Urothelium cell line (cell line): ENCODE measurements at places on chromosomes 16 and 17.

DNA sequence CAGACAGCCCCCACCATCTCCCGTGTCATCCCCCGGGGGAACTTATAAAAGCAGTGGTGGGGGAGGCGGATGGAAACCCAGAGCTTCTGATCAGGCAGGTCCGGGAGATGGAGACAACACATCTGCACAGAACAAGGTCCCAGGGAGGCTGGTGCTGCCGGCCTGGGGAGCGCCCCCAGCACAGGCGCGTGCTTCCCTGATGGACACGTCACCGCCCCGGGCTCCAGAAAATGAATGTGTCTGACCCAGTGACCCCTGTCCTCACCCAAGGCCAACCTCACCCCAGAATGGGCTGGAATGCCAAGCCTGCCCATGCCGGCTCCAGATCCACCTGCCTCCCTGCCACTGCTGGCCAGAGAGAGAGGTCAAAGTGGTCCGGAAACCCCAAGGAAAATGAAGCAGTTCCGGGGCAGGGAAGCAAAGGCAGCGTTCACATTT, 12.5 kb downstream of the SLC7A5 start:
- DNase-seq = no peak

GRCh38 chr16:29898804-29899515, 390 bp downstream of the SEZ6L2 start:
- peak; percentile 67 for DNase-seq

DNA sequence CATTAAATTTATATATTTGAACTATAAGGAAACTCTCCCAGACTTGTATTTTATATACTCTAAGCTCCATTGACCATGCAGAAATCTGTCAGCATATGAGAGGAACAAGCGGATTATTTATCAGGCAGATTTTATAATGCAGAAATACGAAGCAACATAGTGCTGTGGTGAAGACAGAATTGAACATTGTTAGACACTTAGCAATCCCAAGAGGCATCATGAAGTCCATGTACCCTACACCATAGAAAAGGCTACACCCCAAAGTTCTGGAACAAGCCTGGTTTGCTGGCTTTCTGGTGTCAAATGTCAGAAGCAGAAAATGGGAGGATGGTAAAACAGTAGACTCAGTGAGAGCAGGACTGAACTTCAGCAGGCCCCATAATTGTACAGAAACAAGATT, 241.1 kb downstream of the PRKCA start:
- DNase-seq = no peak

DNA sequence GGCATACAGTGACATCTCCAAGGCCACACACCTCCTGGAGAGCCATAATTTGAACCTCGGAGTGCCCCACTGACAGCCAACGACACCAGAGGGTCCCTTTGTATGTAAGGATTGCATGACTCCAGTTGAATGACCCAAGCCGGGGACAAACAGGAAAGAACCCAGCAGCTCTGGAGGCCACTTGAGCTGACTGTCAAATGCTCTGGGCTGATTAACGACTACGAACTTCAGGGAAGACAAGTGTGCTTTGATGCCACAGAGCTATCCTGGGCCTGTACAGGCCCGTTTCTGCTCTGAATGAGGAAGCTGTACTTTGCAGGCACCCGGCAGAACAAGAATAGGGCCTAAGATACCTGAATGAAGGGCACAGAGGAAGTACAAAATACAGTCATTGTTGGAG, 404.6 kb downstream of the SLC39A11 start:
- DNase-seq = no peak

- no peak for DNase-seq
Observed at GRCh38 chr17:67004181-67004580, 39.7 kb downstream of the CACNG4 start.

DNA sequence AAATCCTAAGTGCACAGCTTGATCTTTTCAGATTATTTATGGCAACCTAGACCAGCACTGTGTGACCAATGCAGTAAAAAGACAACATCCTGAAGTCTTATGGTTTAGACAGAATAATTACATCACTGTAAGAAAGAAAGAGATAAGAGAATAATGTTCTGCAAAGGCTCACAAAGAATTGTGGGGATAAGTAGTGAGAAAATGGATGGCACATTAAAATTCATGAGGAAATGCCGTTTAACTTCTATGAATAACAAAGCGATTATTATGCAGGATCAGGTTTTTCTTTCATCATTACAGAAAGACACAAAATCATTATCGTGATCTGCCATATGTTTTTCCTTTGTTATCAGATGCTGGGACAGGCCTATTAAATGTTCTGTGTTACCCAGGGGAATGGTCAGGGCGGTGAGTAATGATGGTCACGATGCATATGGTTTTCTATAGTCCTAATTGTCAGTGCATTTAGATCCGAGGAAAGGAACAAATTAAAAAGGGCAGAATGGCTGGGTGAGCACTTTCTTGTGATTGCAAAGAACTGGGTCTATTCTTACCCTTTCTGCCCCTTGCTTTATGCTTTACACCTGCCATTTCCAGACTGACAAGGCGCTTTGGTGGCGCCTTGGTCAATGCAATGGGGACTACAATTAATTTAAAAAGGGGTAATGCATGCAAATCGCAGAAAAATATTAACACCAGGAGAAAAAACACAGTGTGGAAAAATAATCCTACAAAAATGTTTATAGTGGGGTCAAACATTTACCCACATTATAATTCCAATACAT, 18.1 kb upstream of the DHX40 start:
- no peak for DNase-seq

DNA sequence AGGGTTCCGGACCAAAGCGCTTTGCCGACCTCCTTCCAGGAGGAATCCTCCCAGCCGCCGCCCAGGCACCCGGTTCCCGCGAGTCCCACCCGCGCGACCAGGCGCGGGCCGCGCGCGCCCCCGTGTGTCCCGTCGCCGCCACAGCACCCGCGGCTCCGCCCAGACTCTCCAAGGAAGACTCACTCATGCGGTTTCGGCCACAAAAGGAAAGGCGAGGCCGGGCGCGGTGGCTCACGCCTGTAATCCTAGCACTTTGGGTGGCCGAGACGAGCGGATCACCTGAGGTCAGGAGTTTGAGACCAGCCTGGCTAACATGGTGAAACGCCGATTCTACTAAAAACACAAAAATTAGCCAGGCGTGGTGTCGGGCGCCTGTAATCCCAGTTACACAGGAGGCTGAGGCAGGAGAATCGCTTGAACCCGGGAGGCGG, 3.5 kb upstream of the PKMYT1 start:
- DNase-seq = peak; percentile 94

- DNase-seq = no peak
Observed at GRCh38 chr16:35425270-35425669, 1965.9 kb downstream of the TP53TG3F start.

- DNase-seq = no peak
Observed at GRCh38 chr16:81522108-81522701, 77.6 kb downstream of the CMIP start.

- DNase-seq = no peak
Observed at GRCh38 chr16:69724414-69724873, 1.9 kb downstream of the NQO1 start.

- DNase-seq = peak; percentile 22
Observed at GRCh38 chr16:82481455-82481854, 145.3 kb upstream of the CDH13 start.

DNA sequence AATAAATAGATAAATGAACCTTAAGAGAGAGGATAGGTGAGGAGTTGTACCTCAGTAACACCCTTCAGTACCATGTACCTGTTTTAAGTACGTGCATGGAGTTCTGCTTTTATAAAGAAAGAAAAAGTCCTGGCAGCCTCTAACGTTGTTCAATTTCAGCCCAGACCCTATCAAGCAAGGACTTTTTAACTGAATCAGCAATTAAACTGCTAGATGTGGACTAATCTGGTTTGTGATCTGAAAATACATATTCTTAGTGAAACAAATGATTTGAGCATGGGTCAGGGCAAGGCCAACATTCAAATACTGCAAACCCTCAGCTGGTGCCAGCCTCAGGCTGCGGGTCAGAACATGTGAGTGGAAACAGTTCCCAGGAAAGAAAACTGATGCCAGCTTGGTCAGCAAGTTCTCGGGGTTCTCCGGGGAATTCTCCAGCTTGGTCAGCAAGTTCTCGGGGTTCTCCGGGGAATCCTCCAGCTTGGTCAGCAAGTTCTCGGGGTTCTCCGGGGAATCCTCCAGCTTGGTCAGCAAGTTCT, 84.5 kb downstream of the MRM3 start:
- DNase-seq = no peak
